ENCODE measurements at places on chromosomes 6 and 20.

DNA sequence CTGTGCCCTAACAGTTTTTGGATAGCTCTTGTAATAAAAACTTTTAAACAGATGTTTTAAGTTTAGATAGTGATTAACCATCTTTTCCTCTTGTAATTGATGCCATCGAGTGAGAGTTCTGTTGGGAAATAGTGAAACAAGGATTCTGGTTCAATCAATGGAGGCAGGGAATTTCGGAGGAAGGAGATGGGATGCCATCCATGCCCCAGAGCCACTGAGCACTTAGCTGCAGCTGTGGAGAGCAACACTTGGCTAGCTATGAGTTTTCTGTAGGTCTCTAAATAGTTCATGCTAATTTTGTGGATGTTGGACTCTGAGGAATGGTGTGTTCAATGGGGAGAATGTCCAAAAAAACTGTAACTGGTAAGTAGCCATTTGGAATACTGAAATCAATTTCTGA is 16.7 kb downstream of the CBFA2T2 start:
- DNase-seq: no peak

DNA sequence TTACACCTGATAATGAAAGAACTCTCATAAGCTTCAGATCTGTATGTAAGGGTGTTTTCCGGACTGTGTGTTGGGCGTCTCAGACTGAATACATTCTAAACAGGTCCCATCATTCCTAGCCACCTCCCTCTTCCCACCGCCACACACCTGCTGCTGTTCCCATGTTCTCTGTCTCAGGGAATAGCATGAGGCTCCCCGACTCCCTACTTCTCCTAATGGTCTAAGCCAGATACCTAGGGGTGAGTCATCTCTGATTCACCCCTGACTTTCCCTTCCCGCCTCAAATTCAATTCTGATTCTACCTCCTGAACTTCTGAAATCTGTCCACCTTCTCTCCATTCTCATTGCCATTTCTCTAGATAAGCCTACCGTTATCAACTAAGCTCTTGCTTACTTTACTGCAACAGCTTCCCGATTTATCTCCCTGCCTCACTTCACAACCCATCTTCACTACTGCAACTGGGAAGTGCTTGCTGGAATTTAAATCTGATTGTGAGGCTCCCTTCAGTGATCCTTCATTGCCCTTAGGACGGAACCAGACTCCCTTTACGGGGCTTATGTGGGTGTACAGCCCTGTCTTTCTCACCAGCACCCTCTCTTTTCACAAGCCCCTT is 1.6 kb downstream of the TMEM14A start:
- DNase-seq: no peak

DNA sequence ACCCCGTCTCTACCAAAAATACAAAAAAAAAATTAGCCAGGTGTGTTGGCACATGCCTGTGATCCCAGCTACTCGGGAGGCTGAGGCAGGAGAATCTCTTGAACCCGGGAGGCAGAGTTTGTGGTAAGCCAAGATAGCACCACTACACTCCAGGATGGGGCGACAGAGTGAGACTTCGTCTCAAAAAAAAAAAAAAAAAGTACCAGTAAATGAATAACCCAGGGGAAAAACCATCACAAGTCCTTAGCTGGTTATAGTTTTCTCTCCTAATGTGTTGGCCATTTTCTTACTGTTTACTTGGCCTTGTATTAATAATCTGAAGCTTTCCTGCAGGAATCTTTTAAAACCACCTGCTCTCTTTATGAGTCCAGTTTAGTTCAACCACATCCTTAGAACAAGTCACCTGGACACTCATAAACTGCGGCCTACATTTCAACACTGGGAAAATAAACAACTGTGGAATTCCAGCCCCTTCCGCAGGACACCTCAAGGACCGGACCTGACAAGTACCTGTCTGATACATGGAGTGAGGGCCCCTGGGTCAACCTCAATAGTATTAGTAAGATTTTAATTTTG is 102.6 kb downstream of the ATP9A start:
- no peak for DNase-seq

- no peak for DNase-seq
Observed at GRCh38 chr6:4270001-4270400, 134.6 kb upstream of the ECI2 start.

DNA sequence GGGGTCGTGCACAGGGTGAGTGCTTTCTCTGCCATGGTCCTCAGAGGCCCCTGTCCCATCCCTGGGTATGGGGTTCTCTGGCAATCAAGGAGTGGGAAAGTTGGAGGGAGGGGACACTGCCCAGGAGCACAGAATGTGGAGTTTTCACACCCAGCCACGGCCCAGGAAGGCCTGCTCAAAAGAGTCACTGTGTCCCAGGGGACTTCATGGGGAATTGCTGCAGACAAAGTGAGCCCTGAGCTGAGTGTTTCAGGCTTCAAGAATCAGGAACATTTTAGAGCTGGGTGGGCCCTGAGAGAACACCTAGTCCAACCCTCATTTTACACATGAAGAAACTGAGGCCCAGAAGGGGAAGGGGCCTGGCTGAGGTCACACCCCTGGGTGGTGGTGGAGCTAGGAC is 5.7 kb downstream of the MAPK13 start:
- no peak for DNase-seq

DNA sequence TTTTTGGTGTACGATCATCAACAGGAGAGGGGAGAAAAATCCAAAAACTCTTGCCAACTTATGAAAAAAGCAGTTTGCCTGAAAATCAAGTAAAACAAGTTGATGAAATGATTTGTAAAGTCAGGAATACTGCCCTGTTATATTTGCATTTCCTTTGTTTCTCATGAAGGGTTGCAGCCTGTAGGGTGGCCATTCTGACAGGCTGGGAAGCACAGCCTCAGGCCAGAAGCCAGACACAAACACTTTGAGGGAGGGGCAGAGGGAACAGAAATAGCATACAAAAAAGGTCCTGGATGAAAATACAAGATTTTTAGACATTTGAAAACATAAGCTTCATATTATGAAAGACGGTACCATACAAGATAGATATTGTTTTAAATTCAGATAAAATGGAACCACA is 109.8 kb downstream of the DTNBP1 start:
- DNase-seq: no peak

- DNase-seq: no peak
Observed at GRCh38 chr6:101818051-101818450, 424.5 kb downstream of the GRIK2 start.

DNA sequence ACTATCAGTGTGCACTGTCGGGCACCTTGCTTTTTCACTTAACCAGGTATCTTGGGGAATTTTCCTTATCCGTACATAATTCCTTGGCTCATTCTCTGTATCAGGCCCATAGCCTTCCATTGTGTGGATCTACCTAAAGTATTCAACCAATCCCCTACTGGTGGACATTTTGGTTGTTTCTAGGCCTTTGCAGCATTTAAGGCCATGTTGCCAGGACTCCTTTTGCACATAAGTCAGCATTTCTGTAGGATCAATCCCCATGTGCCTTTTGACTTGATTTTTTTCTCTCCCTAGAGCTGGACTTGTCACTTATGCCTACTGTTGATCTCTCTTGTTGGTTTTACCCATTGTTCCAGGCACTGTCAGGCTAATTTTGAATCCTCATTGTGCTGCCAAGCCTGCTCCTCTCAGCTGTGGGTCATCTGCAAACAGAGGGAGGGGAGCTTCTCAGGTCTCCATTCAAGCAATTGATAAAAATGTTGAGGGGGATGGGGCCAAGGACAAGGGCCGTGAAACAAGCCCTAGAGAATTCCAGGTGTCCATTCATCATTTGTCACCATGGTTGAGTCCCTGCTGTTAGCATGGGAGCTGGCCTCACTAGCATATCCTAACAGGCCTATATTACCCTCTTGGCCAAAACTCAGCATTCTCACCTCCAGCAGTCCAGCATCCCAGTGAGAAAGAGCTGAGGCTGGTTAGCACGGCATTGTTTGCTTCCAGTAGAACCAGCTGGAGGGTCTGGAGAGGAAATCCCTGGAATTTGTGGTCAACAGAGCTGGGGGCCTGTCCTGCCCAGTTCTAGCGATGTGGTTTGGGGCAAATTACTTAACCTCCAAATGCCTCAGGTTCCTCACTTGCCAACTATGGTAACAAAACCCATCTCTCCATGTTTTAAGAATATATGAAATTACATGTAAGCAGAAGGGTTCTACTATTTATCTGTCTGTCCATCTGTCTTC is 178.4 kb downstream of the MRPL14 start:
- DNase-seq: no peak

DNA sequence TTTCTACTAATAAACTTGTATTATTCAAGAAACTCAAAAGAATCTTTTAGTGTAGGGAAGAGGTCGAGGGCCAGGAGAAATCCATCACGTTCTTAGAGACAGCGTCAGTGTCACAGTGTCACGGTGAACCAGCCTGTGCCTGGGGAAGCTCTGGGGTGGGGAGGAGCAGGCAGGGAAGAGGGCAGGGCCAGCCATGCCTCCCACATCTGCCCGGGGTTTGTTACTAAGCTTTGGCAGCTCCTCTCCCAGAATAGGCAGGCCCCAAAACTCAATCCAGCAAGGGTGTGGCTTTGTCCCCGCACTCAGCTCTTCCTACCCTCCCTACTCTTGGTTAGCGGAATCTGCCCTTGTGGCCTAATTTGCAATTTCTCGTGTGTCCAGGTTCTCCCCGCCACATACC is 72.9 kb downstream of the TCP11 start:
- DNase-seq: no peak

DNA sequence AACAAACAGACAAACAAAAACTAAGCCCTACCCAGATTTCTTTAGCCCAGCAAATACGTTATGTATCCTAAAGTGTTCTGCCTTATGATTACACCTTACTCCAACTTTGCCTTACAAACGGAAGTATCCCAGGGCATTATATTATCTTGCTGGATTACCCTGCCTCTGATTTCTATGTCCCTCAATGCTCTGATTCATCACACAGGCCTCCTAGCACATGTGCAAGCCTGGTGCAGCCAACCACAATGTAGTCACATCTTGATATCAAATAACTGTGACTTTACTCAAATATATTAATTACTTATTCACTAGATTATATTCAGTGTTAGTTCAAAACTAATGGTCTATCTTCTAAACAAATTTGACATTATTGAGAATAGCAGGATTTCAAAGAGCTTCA is 598.6 kb downstream of the TBC1D32 start:
- DNase-seq: no peak

- DNase-seq: no peak
Observed at GRCh38 chr6:139344186-139344963, 30.1 kb downstream of the CITED2 start.

GRCh38 chr6:79377047-79377446 is 142.6 kb upstream of the HMGN3 start:
- DNase-seq: no peak

- no peak for DNase-seq
Observed at GRCh38 chr6:138847884-138848283, 52.0 kb downstream of the ECT2L start.

- DNase-seq: no peak
Observed at GRCh38 chr6:36329798-36330291, 6.8 kb downstream of the BNIP5 start.

GRCh38 chr6:79672631-79673111 is 41.5 kb downstream of the SH3BGRL2 start:
- DNase-seq: no peak

DNA sequence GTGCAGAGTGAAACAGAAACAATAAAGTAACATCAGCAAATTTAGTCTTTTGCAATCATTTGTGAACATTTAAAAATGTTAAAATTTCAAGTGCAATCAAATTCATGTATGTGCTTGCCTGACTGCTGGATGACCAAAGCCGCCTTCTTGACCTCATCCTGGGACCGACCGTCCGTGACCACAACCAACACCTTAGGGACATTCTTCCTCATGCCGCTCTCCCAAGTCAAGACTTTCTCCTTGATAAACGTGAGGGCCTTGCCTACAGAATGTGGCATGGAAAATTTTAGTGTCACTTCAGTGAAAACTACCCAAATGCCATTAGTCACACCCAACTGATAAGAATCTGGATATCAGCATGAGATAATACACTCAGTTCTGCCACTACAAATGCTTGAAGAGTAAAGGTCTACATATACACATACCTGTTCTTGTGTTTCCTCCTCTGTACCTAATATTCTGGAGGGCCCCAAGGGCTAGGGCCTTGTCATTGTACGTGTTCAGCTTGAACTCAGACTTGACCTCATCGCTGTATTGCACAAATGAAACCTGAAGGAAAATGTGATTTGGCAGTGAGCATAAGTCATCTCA is 86.8 kb downstream of the COL12A1 start:
- DNase-seq: no peak

- DNase-seq: no peak
Observed at GRCh38 chr6:167768471-167769215, 58.1 kb upstream of the AFDN start.

- no peak for DNase-seq
Observed at GRCh38 chr20:1472556-1473245, 6.1 kb upstream of the NSFL1C start.

GRCh38 chr20:24370249-24370648 is 99.2 kb upstream of the SYNDIG1 start:
- no peak for DNase-seq

GRCh38 chr6:126614642-126615504 is 275.0 kb downstream of the CENPW start:
- DNase-seq: no peak

DNA sequence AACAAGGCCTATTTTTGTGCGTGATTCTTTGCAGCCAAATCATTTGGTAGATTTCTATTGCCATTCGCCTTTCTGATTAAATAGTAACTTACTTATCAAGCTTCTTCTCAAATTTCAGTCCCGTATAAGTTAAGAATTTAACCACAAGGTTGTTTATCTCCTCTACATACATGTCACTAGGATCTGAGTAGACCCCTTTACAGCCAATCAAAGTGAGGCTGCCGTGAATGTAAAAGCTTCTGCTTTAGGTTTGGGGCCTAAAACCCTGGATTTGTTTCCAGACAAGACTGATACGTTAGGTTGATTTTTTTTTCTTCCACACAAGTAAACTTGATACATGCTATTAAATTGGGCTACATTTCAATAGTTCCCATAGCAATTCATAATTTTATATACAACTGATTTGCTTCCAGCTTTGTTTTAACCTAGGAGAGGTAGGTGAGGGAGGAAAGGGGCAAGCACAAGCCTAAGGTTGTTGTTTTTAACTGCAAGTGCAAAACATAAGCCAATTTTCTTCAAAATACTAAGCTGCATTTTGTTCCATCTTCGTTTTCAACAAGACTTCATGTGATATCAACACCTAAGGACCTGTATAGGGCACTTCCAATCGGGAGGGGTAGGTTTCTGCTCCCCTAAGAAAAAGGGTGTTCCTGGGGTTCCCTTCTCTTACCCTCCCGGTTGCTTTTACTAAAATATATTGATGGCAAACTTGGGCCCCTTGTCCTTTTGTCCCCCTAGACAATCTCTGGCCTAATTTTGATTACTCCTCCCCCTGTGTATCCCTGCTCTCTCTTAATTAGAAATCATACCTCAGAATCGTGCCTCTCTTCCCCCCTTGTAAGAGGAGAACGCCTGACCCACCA is 1.7 kb downstream of the RANBP9 start:
- no peak for DNase-seq

DNA sequence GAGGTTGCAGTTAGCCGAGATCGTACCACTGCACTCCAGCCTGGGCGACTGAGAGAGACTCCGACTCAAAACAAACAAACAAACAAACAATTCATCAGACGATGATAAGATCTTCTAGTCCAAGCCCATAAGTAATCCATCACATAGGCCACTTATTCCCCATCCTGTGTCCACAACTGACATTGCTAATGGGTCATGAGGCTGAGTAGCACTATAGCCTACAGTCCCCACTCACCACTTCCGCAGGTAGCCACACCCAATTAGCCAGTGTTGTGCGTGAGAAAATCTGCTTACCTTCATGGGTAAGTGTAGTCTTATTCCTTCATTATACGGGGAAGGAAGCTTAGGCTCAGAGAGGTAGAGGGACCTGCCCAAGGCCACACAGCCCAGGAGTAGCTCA is 13.1 kb downstream of the JPH2 start:
- DNase-seq: no peak

- DNase-seq: no peak
Observed at GRCh38 chr6:107627969-107628368, 138.1 kb downstream of the SOBP start.

All from activated naive CD8-positive, alpha-beta T cell treated with anti-CD3 and anti-CD28 coated beads, Interleukin-2, amount 50 U/mL, for 16 hours (primary cell).